Stimulated activated CD8-positive, alpha-beta memory T cell treated with anti-CD3 and anti-CD28 coated beads, Interleukin-7, amount 100 ng/mL, for 4 hours (primary cell): ENCODE measurements at places on chromosomes 13 and 19.

DNA sequence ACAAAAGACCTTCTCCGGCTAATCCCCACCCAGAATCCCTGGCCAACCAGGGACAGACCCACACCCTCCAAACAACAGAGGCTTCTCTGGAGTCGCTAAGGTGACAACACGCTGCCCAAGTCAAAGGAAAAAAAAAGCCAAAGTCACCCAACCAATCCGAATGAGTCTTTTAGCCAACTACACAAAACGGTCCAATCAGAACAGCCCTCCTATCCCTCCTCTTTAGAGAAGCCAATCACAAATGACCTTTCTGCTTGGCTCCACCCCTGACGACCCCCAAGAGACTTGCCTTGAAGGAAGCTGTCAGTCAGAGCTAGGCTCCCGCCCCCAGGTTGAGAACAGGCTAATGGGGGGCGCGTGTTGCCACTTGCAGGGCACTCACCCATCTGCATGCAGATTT lies 6.6 kb upstream of the FBXW9 start:
- DNase-seq, result no peak

DNA sequence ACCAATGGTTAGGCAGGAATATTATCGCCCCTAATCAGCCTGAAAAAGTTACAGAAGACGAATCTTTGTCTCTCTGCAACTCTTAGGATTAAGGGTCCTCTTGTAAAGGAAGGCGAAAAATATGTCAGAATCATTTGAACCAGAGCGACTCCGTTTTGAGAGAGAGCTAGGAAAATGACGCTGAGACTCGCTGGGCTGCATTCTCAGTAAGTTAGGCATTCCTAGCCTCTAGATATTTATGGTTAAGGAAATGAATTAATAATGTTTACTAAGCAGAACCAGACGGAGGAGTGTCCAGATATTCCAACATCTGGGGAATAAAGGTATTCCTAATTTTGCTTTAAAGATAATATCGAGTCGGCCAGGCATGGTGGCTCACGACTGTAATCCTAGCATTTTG lies 755 bp upstream of the ZNF726 start:
- no peak for DNase-seq

DNA sequence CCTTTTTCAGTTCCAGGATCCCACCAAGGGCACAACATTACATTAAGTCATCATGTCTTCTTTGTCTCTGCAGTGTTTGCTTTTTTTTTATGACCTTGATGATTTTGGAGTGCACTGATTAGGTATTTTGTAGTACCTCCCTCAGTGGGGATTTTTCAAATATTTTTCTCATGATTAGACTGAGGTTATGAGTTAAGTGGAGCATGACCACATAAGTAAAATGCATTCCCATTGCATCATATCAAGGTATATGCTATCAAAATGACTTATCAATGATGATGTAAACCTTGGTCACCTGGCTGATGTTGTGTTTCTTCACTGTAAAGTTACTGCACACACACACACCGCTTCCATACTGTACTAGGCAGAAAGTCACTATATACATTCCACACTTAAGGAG lies 96.7 kb upstream of the TRPC4 start:
- DNase-seq, result no peak

DNA sequence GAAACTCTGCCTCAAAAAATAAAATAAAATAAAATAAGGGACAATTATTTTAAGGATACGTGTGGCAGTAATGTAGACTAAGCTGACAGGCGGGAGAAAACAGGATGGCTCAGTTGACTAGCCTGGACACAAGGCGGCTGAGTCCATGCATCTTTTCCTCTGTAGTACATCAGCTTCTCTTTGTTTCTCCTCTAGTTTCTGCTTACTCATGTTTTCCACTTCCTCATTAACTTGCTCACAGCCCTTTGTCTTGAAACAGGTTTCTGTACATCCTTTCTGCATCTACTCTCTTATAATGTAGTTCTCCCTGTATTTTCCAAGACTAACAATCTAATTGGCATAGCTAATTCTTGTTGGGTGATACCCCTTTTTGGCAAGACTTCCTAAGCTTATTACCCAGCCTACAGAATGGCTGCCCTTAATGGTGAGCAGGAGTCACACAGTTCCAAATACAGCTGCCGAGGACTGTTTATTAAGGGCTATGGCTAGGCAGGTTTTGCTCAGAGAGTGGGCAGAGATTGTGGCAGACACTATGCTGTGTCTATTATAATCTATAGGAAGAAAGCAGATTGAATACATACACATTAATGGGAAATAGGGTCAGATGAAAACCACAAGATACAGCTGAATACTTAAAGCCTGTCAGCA lies 58.7 kb upstream of the KLF5 start:
- DNase-seq, result no peak

DNA sequence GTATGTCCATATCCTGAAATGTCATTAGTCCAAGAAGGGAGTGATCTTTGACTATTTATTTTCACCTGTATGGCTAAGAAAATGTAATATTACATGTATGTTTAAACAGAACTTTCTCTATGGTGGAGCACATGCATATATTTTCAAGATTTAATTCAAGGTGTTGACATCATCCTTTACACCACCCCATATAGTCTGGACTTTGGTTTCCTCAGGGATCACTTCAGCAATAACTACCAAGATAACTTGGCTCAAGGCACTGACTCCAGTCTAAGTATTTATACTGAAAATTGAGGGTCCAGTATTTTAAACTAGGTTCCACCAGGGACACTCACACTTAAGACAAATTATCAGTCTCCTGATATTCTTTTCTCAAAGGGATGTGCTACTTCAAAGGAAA lies 660.6 kb downstream of the EFNB2 start:
- DNase-seq, result no peak

DNA sequence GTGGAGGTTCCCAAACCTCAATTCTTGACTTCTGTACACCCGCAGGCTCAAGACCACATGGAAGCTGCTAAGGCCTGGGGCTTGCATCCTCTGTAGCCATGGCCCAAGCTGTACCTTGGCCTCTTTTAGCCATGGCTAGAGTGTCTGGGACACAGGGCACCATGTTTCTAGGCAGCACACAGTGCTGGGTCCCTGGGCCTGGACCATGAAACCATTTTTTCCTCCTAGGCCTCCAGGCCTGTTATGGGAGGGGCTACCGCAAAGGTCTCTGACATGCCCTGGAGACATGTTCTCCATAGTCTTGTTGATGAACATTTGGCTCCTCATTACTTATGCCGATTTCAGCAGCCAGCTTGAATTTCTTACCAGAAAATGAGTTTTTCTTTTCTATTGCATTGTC lies 701.4 kb downstream of the FGF9 start:
- DNase-seq, result no peak

DNA sequence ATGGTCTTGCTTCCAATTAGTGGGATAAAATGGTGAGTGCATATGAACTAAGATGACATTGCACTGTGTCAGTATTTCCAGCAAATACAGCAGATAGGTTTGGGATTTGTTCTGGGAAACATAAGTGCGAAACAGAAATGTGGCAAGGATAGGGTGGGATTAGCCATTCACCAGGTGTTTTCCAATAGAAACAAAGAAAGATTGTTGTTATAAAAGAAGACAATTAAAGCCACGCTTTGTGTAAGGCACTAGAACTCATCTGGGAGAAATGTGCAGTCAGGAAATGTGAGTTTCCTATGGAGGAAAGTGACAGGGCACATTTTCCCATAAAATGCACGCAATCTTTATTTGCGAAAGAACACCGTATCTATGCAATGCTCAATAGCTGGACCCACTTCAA lies 1547.8 kb downstream of the EFNB2 start:
- no peak for DNase-seq

DNA sequence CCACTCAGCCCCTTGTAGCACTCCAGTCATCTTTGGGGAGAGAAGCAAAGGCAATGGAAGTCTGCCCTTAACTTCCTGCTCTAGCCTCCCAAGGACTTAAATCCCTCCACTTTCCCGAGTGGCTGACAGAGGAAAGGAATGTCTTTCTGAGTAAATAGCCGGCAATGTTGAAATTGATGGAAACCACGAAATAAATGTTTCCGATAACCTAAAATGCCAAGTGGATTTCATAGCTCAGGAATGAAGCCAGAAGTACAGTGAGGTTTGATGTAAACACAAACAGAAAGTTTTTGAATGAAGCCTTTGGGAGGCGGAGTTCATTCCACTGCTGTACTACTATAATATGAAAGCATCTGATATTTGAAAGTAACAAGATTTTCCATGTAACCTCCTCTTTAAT lies 14.0 kb upstream of the TBC1D4 start:
- no peak for DNase-seq

GRCh38 chr13:62578402-62578801 lies 1162.8 kb upstream of the PCDH20 start:
- DNase-seq, result no peak

DNA sequence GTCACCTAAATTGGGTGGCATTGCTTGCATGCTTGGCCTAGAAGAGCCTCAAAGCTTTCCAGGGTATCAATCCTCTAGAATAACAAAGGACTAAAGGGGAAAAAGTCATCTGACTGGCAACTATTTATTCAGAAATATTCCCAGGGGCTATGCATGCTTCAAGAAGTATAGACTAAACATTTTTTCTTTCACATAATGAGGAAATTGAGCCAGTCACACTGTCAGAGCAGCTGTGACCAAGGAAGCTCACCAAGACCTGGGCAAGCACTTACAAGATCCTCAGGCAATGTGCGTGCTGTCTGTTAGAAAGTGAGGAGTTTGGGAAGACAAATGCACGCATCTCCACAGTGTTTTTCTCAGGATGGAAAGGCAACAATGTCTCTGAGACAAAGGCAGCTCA lies 747.2 kb downstream of the DIAPH3 start:
- DNase-seq, result no peak

GRCh38 chr13:37636701-37637100 lies 38.1 kb upstream of the POSTN start:
- no peak for DNase-seq

DNA sequence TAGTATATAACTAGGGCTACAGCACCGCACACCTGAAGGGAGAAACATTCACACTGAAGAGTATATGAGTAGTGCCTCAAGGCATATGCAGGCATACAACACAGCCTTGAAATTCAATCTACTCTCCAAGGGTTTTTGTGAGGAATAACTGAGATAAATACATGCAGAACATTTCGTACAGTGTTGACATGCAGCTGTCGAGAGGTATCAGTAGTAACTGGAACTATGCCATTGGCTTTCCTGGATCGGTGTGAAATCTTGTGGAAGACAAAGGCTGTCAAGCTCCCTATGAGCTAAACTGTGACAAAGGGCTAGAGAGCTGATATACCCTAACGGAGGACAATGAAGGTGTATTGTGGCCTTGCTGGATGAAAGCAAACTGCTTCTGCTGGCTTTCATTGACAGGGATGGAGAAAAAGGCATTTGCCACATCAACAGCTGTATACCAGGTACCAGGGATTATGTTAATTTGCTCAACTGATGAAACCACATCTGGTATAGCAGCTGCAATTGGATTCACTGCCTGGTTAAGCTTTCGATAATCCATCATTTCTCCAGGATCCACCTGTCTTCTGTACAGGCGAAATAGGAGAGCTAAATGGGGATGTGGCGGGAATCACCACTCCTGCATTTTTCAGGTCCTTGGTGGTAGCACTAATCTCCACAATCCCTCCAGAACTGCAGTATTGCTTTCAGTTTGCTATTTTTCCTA lies 16.3 kb downstream of the MTRF1 start:
- no peak for DNase-seq

GRCh38 chr19:39746836-39747529 lies 9.2 kb upstream of the CLC start:
- no peak for DNase-seq

DNA sequence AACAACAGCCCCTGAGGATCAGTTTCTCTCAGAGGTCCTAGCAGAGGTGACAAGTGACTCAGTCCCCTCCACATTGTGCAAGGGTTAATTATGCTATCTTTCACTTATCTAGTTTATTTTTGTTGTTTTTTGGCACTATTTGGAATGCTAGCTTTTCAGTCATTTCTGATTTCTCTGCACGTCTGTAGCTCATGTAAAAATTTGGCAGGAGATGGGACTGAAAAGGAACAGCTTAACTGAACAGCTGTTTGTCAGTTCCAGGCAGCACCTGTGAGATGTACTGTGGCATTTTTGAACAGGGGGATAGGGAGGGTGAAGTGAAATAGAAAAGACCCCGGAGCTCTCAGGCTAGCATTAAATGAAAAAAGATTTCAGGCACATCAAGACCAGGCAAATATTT lies 313.5 kb downstream of the SUCLA2 start:
- no peak for DNase-seq

DNA sequence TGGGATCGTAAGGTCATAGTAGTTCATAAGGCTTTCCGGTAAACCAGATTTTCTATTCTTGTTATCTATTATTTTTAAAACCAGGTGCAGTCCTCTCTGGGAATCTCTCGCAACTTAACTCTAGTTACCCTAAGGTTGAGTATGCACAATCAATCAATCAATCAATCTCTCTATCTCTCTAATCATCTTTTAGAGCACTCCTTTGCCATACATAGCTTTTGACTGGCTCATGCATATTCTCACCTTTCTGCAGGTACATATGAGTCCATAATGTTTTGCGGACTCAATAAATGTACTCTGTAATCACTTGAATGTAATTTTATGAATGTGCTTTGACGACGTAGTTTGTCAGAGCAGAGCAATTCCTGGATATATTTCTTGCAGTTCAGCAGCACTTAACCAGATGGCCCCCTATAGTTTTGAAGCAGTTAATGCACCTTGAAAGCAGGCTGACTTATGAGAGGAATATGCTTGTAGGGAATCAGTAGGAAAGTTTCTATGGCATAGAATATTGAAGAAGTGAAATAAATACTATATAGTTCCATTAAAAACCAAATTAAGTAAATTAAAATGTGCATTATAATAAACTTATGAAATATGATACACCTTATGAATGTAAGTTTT lies 524.7 kb downstream of the GPC5 start:
- DNase-seq, result no peak

DNA sequence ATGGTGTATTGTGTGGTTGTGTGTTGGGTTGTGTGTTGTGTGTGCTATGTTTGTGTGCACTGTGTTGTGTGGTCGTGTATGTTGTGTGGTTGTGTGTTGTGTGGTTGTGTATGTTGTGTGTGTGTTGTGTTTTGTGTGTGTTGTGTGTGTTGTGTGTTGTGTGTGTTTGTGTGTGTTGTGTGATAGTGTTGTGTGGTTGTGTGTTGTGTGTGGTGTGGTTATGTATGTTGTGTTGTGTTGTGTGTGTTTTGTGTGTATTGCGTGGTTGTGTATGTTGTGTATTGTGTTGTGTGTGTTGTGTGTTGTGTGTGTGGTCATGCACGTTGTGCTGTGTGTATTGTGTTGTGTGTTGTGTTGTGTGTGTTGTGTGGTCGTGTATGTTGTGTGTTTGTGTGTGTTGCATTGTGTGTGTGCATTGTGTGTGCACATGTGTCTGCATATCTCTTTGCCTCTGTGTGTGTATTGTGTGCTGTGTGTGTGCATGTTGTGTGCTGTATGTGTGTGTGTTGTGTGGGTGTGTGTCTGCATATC lies 2.9 kb downstream of the C3 start:
- DNase-seq, result no peak

- DNase-seq, result peak; percentile 60
Measured at GRCh38 chr19:4066176-4066606, 508 bp downstream of the ZBTB7A start.

- DNase-seq, result no peak
Measured at GRCh38 chr13:35990196-35990595, 141.0 kb downstream of the DCLK1 start.

- DNase-seq, result no peak
Measured at GRCh38 chr13:73413656-73414055, 354.9 kb downstream of the KLF5 start.
